ENCODE measurements at places on chromosomes 12 and 14.

GRCh38 chr12:10747730-10748129 is 24.6 kb upstream of the YBX3 start:
- DNase-seq, result no peak

GRCh38 chr12:94597268-94597667 is 53.1 kb downstream of the TMCC3 start:
- no peak for DNase-seq

GRCh38 chr14:54659365-54659764 is 92.4 kb downstream of the SAMD4A start:
- no peak for DNase-seq

DNA sequence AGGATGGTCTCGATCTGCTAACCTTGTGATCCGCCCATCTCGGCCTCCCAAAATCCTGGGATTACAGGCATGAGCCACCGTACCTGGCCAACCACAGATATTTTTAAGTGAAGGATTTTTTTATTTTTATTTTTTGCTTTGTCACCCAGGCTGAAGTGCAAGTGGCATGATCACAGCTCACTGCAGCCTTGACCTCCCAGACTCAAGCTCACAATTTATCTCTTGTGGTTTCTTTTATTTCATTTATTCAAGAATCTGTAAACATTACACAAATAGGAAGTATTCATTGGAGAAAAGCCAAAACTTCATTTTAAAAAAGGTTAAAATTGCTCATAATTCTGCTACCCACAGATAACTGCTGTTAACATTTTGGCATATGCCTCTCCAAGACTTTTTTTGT is 13.3 kb downstream of the MOAP1 start:
- DNase-seq, result no peak

GRCh38 chr12:131218026-131218922 is 264.6 kb downstream of the ADGRD1 start:
- no peak for DNase-seq

GRCh38 chr12:5043589-5044419 is at the start of gene KCNA5:
Gene KCNA5, plus strand, starts transcription at chr12:5043879. Its CDS starts 269 bp downstream, at chr12:5044148.
- DNase-seq, result peak; percentile 28

DNA sequence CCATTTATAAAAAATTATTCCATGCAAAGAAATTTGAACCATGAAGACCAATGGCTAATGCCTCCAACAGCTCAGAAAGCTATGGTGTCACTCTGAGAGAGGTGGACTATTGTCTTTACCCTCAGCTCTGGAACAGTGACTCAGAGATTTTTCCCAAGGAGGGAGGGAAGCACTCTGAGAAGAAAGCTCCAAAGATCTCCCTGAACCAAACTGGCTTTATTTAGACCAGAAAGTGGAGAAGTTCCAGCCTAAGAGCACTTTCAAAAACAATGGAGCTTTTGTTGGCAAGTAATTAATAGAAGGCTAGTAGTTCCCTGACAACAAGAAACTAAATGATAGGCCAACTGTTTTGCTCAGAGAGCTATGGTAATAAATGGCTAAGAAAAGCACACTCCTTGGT is 599.9 kb upstream of the MDGA2 start:
- no peak for DNase-seq

DNA sequence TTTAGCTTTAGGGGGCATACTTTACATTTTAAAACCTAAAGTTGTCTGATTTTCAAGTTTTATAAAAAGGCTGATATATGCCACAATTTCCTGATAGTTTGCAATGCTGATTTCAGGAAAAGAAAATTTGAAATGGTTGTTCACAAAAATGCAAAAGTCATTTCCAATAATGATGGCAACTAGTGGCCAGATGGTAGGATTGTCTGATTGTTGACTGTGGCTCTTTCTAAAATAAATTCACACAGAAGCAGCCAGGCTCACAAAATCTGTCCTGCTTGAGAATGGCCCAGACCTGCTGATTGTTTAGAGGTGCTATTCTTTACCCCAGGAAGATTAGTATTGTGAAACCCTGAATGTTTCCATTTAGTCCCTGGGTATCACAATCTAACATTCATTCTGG is 220.3 kb downstream of the NELL2 start:
- DNase-seq, result no peak

GRCh38 chr12:103877934-103878510 is 37.0 kb upstream of the NT5DC3 start:
- peak; percentile 61 for DNase-seq

DNA sequence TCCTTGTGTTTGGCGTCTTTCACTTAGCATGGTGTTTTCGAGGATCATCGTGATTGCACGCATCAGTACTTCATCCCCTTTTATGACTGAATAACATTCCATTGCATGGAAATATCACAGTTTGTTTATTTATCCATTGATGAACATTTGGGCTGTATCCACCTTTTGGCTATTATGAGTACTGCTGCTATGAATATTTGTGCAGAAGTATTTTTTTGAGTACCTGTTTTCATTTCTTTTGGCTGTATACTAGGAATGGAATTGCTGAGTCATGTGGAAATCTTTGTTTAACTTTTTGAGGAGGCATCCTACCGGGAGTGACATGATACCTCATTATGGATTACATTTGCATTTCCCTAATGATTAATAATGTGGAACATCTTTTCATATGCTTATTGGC is 66.4 kb downstream of the WNK1 start:
- no peak for DNase-seq

DNA sequence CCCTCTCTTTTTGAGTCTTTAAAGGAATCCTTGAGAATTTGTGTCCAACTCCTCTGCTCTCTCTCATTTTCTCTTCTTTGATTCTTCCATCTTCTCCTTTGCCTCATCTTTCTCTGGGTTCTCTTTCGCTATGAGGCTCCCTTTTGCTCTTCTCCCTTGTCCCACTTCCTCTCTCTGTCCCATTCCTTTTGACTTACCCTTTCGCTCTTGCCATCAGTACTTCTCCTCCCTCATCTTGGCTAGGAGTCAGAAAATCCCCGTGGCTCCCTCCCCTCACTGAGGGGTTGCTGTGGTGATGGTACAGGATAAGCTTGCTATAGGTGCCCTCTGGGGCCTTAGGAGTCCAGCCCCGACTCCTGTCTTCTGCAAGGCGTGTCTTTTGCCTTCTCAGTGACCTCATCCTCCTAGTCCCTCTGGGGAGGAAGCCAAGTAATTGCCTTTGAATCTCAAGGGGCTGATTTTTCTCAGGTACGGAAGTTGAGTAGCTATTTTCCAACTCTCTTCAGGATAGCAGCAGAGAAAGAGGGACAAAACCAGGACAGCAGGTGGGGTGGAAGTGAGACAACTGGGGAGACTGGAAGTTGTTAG is 6.4 kb downstream of the PDE1B start:
- no peak for DNase-seq

GRCh38 chr12:103956509-103957027 is 9.1 kb upstream of the TDG start:
- no peak for DNase-seq

DNA sequence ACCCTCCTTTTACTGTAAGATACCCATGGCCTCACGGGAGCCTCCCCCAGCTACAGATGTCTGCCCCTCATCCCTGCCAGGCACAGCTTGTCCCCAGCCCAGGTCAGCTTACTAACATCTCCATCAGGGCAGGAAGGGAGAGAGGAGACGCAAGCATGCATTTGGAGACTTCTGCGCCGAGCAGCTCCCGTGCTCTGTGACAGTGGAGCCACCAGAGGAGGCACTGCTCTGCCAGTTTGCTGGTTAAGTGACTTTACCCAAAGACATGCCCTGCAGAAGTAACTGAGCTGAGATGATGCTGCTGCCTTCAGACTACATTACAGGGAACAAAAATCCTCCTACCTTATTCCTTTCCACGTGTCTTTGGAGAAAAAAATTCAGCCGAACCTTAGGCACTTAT is 133.4 kb downstream of the ESRRB start:
- no peak for DNase-seq

DNA sequence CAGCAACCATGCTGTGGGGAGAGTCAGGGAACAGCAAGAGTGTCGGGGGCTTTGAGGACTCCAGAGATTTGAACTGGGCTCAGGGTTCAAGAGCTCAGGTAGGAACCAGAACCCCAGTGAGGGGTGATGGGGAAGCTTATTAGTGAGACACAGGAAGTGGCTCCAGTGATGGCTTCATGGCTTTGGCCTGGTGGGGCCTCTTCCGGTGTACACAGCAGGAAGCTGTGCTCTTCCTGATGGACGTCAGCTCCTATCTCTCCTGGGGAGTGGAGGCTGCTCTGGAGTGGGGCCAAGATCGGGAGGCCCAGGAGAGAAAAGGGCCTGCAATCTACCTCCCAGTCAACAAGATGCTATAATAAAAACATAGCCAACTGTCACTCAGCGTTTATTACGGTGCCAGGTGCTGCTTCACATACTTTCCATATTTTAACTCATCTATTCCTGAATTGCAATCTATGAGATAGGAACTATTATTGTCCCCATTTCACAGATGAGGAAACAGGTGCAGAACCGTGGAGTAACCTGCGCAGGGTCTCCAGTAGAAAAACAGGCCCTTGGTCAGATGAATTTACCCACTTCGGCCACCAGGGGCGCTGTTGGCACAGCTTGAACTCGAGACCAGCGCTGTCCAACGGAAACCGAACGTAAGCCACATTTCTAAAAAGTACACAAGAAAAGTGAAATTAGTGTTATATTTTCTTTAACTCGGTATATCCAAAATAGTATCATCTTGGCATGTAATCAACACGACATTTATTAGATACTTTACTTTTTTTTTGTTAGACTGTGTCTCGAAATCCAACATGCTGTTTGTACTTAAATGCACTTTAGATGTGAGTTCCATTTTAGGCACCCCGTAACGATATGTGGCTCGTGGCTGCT is 63.6 kb upstream of the DLK1 start:
- DNase-seq, result peak; percentile 74

DNA sequence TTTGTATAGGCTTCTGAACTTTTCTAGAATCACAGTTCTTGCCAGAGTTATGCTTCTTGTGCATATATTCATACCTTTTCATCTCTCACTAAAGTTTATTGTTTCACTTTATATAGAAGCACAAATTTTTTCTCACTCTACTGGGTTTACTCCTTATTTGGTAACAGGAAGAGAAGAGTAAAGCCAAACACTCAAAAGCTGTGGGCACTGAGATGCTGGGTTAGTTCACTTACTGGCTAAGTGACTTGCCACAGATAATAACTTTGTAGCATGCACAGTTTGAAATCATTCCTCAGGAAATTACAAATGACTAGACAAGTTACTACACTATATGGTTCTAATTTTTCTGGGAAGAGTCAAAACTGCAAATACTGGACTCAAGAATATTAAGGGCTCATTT is 7.8 kb downstream of the HIGD1C start:
- DNase-seq, result no peak

DNA sequence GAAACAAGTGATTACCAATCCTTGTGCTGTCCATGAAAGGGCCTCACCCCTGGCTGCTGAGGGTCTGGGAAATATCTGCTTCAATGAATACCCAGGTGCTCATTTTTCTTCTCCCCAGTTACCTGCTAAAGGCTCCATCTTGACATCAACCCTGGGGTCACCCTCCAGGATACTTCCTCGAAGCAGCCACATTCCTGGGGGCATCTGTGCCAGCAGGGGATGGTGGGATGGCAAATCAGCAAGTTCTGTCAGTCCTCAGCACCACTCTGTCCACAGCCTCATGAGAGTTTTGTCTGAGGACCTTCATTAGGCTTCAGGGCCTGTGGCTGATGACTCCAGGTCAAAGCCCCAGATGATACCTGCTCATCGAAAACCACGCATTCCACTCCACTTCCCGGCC is 124.8 kb downstream of the ZFP36L1 start:
- no peak for DNase-seq

GRCh38 chr12:92502417-92503028 is 200.3 kb upstream of the PLEKHG7 start:
- no peak for DNase-seq

- peak; percentile 91 for DNase-seq
Measured at GRCh38 chr12:122860040-122860853, 25.0 kb downstream of the HIP1R start.

GRCh38 chr12:122423258-122424165 is 1.0 kb upstream of the CLIP1 start:
- DNase-seq, result peak; percentile 69

DNA sequence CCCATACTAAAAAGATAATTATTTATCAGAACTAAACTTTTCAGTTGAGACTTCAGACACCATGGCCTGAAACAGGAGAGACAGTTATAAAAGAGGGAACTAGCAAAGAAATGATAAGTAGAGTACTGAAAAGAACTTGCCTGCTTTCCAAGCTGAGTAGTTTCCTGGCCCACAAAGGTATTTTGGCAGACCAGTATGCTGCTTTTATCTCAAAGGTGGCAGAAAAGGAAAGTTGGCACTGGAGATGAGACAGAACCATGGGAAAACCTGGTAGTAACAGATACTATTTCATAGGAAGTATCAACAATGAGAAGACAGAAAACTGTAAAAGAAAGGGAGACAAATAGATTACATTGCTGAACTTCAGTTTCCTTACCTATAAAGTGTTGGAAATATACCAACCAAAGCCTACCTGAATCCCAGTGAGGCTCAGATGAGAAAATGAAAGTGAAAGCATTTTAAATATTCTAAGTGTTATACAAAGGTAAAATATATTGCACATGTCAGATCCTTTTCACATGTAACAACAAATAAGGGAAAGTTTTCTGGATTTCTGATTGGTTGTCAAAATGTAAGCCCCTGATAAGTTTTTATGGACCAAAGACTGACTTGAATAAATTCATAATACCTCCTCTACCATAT is 155.3 kb upstream of the FSCB start:
- DNase-seq, result no peak

DNA sequence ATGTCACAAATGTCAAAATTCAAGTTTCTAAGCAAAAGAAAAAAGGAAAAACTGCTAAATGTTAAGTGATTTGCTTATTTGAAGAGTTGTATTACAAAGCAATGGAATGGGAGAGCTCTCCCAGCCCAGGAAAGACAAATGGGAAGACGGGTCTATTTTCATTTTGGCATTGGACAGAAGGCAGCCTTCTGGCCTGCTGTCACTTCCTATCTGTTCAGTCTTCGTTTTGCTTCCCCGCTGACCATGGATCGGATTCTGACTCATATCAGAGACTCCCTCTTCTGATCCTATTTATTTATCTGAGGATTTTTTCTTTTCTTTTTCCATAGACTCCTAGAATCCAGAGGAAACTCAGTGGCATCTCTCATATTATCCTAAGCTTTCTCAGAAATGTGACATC is 634.9 kb downstream of the DIO2 start:
- no peak for DNase-seq

- DNase-seq, result no peak
Measured at GRCh38 chr12:41264281-41264680, 76.2 kb downstream of the PDZRN4 start.

DNA sequence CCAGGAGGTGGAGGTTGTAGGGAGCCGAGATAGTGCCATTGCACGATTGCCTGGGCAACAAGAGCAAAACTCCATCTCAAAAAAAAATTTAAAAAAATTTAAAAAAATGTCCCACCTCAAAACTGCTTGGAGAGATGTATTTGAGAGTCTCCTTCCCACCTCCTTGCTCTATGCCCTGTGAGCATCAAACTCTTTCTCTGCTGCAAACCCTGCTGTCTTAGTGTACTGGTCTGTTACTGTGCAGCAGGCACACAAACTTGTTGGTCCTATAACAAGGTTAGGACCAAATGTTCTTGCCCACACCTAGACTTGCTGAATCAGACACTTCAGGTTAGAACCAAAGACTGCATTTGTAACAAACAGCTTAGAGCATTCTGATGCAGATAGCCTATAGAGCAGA is 153.5 kb upstream of the FUT8 start:
- no peak for DNase-seq

GRCh38 chr14:71094722-71095121 is 187.5 kb downstream of the PCNX1 start:
- no peak for DNase-seq

All from neural crest cell (in vitro differentiated cells).